Stimulated activated CD8-positive, alpha-beta memory T cell treated with anti-CD3 and anti-CD28 coated beads, Interleukin-4, amount 100 ng/mL, for 4 hours (primary cell): ENCODE measurements at places on chromosomes 4 and X.

DNA sequence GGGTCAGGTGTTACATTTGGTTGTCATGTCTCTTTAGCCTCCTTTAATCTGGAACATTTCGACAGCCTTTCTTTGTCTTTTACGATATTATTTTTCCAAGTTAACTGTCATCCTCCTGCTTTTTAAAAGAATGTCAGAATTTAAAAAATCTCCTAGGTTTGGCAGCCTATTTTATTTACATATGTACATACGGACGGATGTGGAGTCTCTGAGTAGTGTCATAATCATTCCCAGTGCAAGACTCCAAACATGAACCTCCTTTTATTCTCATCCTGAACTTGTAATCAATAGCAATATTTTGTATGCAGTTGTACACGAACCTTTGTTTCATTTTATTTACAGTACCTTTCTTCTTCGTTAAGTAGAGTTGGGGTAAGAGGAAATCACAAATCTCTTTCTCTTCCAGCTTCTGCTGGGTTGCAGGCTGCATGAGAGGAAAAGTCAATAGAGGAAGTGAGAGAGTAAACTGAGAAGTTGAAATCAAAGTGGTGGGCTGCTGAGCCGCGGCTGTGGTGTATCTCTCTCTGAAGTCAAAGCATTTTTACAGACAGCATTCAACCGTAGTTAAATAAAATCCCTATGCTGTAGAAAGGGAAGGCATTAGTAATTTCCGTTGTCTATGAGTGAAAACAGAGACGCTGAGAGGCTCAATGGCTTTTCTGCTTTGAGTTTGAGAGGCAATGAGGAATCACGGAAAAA, 53.9 kb upstream of the RPS6KA3 start:
- no peak for DNase-seq

- no peak for DNase-seq
These were observed 60.8 kb downstream of the SUPT20HL2 start for GRCh38 chrX:24253030-24253429.

- no peak for DNase-seq
These were observed 719 bp upstream of the BGN start for GRCh38 chrX:153494061-153494460.

GRCh38 chr4:53314252-53314651, 51.6 kb downstream of the SCFD2 start:
- DNase-seq = no peak

DNA sequence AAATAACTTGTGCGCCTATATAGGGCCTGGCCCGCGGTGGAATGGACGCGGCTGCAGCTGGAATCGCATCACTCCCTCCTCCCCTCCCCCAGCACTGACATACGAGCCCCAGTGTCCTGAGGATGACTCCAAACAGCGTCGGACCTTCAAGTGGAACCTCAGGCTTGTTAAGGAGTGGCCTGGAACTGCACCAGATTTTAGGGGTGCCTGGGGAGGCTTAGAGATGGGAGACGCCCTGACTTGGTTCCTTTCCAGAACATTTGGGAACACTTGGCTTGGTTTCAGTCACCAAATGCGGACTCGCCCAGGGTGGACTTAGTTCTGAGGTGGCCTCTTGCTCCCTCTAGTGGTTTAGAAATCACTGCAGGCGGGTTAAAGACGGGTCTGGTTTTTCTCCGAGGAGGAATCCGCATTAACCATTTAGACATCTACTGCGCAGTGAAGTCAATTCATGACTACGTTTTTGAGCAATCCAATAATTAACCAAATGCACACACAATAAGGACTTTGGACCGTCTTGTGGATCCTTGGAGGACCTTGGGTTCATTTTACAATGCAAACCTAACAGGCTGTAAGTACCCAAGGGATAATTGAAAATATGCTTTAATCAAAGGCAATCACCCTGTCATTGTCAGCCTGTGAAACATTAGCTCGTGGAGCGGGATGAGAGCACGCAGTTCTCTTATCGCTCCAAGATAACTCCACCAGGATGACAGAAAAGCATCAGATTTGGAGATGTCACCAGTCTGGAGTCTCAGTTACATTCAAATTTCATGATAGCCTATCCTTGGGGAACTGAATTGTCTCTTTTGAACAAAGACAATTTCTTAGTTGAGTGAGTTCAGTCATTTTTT, 11.2 kb upstream of the PDGFRA start:
- DNase-seq = no peak

GRCh38 chr4:67437974-67438713, 107.2 kb downstream of the CENPC start:
- DNase-seq = no peak

- no peak for DNase-seq
These were observed 118.0 kb upstream of the PPARGC1A start for GRCh38 chr4:24007860-24008261.

- no peak for DNase-seq
These were observed 568.1 kb upstream of the DIPK2B start for GRCh38 chrX:45768666-45769236.

DNA sequence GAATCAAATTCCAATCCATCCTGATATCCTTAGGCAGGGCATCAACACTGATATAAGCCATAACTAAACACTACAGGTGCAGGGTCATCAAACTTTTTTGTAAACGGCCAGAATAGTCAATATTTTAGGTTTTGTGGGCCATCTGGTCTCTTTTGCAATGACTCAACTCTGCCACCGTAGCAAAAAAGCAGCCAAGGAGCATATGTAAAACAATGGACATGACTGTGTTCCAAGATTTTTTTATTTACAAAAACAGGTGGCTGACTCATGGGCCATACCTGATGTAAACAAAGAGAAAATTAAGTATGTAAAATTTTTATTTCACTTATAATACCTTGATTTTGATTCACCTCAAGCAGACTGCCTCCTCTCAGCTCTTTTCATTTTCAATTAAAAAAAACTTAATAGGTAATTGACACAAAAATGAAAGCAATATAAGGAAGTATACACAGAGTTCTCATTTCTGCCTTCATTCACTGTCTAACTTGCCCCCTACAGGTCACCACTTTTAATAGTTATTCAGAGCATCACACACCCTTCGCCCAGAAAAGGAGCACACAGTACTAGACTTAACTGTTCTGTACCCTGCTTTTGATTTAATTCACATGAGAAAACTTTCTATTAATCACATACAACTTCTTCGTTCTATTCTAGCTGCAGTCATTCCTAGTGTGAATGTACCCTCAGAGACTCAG, 35.3 kb upstream of the GPM6B start:
- no peak for DNase-seq

DNA sequence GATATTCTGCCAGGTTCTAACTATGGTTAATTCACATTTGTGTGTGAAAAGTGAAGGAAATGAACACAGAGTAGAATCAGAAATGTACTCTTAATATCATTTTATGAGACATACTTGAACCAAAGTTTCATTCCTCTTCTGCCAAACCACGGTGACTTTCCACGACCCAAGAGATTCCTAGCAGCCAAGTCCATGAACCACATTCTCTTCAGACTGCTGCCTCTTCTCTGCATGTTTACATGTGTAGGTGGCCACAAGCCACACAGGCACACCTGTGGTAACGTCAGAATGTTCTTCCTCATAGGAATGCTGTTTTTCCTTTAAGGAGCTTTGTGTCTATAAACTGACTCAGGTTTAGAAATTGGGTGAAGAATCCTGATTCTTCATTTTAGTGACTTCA, 1411.2 kb downstream of the RAPGEF2 start:
- DNase-seq = no peak
